ENCODE measurements at places on chromosomes 5 and 9.

DNA sequence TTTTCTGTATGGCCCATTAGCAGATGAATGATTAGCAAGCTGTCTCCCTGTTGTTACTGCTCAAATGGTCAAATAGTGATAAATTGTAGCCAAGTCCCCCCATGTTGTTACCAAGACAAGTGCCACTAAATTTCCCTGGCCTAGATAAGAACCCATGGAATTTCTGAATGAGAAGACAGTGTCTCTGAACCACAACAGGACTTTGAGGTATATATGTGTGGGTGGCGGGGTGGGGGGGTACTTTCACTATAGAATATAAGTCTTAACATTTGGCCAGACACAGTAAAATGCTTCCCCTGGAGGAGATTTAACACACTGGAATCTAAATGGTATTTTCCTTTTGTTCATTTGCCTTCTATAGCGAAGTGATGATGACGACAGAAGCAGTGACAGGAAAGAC, 28.7 kb downstream of the XPA start:
- no peak for DNase-seq

DNA sequence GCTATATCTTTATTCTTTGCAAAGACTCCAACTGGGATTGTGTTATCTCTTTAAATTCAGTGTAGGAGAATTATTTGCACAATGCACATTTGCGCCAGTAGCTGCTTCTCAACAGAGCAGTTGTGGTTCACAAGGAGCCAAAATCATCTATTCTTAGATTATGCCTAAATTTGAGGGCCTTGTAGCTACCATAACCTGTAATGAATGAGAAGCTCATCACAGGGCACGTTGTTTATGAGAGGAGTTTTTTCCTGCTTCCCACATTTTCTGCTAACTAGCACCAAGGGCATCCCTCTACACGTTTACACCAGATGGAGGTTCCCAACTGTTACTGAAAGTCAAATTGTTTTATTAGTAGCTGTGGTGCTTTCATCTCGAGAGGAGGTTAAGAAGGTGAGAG, 322.4 kb downstream of the TMEM161B start:
- DNase-seq, result no peak

GRCh38 chr5:157750320-157750719, 6.8 kb downstream of the LSM11 start:
- DNase-seq, result no peak

DNA sequence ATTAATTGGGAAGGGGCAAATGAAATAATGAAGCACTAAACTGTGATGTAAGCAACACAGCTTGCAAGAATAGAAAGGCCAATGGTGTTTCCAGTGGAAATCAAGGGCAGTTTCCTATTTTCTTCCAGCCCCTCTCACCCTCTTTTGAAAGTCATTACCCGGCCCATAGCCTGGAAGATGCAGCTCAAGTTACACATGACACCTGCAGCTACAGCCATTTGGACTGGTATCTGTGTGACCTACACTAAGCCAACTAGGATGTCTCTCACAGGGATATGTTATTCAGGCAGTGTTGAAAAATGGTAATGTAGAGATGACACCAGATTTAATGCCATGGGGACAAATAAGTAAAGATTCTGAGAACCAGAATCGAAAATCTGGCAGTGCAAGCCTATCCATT, 439.4 kb upstream of the ZNF462 start:
- no peak for DNase-seq

DNA sequence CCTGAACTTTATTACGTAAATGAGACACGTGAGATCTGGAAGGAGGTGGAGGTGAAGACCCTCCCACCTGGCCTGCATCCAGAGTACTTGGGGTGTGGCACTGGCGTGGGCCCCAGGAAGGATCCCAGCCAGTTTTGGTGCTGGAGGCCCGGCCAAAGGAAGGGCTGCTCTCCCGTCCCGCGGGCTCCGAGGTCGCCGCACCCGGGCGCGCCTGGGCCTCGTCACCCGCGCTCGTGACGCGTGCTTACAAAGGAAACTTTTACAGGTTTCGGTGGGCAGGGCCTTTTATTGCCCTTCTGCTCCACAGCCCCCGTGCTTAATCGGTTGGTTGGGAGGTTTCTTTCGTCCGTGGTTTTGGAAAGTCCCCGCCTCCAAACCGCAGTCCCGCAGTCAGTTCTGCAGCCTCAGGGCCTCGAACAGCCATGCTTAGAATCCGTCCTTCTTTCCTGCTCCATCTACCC, 29.2 kb downstream of the CDKN2A start:
- no peak for DNase-seq

- DNase-seq, result no peak
Observed at GRCh38 chr9:82677086-82677485, 385.9 kb downstream of the RASEF start.

GRCh38 chr5:157292599-157292998, 26.7 kb downstream of the CYFIP2 start:
- no peak for DNase-seq

DNA sequence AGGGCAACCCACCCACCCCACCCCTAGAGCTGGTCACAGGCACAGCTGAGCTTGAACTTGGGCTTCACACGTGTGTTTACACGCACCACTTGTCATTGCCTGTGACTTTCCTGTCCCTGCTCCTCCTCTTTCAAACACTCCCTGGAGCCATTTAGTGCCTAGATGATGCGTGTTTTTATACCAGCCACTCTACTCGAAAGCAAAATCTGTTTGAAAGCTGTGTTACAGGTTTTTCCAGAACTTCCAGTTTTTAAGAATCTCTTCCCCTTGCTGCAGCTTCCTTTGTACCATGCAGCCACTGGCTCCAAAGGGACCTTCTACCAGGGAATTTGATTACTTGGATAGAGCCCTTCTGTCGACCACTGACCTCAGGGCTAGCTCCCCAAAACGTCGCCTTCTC, 78.8 kb upstream of the SPRY4 start:
- DNase-seq, result peak; percentile 74

GRCh38 chr5:45568813-45569212, 127.4 kb downstream of the HCN1 start:
- no peak for DNase-seq

GRCh38 chr9:77827104-77827784, 179.1 kb upstream of the GNA14 start:
- DNase-seq, result no peak

- peak; percentile 36 for DNase-seq
Observed at GRCh38 chr5:143562935-143563334, 159.4 kb upstream of the NR3C1 start.

DNA sequence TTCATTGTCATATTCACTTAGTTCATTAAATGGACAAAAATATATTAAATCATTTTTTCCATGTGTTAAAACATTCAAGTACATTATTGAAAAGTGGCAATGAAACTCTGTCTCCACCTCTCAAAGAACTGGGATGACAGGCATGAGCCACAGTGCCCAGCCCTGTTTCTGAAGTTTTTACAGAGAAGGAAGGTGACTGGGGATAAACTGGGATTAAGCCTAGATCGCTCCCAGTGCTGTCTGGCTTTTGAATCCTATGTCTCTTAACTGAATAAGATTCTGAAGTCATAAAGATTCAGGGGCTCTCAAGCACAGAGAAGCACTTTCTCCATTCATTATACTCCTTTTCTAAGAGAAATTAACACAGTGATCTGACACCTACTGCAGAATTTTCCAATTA, 88.3 kb downstream of the SLC38A9 start:
- no peak for DNase-seq

DNA sequence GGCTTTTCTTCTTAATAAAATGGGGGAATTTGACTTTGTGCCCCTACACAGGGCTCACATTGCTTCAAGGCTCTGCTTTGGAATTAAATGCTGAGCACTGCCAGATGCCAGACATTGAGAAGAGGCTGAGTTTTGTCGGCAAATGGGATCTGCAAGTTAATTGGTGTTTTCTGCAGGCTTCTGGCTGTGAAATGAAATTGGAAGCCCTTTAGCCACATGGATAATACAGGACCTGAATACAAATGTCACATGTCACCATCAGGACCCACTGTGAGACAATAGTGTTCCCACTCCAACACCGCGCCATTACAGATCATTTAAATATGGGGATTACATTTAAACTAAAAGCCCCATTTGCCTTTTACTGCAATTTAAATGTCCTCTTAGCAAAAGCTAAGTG, 164.4 kb downstream of the ZSWIM6 start:
- no peak for DNase-seq

GRCh38 chr5:68443091-68443490, 227.5 kb downstream of the PIK3R1 start:
- DNase-seq, result no peak

DNA sequence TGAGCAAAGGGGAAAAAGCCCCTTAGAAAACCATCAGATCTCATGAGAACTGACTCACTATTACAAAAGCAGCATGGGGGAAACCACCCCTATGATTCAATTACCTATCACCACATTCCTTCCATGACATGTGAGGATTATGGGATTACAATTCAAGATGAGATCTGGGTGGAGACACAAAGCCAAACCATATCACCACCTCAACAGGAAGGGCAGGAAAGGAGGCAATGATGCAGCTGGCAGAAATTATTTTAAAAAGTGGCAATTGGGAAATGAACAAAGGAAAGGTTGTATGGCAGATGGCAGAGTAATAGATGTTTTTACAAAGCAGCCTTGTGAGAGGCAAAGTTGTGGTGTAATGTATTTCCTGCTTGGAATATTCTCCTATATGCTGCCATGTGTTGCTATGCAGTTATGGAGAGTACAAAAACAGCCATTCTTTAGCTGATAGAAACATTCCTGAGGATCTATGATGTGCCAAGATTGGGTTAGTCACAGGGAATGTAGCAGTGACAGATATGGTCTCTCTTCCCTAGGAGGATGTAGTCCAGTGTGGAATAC, 138.8 kb downstream of the SMC2 start:
- DNase-seq, result no peak

- DNase-seq, result no peak
Observed at GRCh38 chr9:137383081-137383783, 39.7 kb downstream of the EXD3 start.

- no peak for DNase-seq
Observed at GRCh38 chr5:14851050-14851419, 20.5 kb downstream of the ANKH start.

DNA sequence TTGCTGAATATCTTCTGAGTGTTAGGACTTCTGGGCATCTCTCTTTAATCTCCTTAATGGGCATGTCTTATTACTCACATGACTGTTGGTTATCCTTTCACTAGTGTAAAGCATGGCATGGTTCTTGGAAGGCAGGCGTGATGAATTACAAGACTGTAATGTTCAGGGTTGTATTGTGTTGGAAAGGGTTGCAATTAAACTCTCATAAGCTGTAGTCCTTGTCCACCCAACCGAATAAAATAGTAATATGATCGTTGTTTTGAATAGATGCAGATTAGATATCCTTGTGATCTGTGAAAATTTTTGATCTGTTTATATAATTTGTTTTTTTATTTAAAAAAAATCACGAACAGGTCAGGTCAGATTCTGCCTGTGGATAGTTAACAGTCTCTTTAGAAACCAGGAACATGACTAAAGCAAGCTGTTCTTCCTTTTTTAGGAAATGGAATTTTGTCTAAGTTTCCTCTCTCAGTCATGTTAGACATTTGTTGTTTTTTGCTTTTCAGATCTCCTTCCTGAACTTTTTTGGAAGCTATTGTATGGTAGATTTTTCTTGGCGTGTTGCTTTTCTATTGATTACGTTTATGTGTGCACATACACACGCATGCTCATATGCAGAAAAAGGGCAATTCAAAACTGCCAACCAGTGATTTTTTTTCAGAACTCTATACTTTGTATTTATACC, 121.8 kb downstream of the ARHGEF28 start:
- DNase-seq, result no peak

- no peak for DNase-seq
Observed at GRCh38 chr5:78793907-78794662, 145.5 kb upstream of the LHFPL2 start.

DNA sequence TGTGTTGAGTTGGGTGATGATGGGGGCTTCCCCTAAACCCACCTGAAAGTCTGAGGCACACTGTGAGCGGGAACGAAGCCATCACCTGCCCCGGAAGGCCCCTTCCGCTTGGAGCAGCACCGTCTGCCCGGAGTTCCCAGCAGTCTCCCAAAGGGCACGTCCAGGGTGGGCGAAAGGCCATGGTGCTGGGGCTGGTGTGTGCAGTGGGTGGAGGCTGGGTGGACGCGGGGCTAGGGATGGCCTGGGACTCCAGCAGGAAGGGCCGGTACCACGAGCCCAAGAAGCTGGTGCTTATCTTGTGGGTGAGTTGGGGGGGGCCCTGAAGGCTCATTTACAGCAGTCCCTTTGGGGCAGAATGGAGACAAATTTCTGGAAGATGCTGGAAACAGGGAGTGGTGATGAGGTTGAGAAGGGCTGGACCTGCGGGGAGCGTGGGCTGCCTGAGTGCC, 4.6 kb downstream of the FLT4 start:
- DNase-seq, result no peak

GRCh38 chr9:18888290-18888689, 144.7 kb downstream of the SAXO1 start:
- no peak for DNase-seq

- no peak for DNase-seq
Observed at GRCh38 chr9:137035937-137036336, 4.0 kb upstream of the FUT7 start.

DNA sequence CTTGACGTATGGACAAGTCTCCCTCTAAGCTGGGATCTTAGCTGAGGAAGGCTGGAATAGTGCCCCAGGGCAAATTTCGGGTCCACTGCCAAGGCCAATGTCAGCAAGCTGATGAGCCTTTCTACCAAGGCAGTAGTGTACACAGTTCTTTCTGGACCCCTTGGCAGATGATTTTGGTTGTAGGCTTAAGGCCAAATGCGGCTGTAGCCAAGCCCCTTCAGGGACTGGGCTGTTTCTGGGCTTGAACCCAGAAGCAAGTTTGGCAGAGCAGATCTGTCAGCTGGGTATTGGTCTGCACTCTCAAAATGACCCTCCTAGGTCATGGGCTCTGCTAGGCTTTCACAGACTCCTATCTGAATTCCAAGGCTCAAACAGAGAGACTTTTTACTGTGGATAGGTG, 121.6 kb downstream of the ADAMTSL1 start:
- DNase-seq, result no peak

DNA sequence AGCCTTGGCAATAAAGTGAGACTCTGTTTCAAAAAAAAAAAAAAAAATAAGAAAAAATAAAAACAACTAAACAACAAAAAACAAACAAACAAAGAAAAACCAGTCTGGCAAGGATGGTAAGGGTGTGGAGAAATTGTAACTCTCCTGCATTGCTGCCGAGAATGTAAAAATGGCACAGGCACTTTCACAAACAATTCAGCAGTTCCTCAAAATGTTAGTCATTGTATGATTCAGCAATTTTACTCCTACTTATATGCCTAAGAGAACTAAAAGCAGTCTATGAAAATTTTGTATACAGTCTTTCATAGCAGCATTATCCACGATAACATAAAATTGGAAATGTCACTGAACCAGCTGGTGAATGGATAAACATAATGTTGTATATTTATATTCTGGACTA, 280.4 kb downstream of the CDH9 start:
- no peak for DNase-seq

- DNase-seq, result no peak
Observed at GRCh38 chr9:77455312-77455927, 192.7 kb downstream of the GNA14 start.

GRCh38 chr5:179858241-179858585, 404 bp downstream of the MRNIP start:
- DNase-seq, result no peak

- DNase-seq, result no peak
Observed at GRCh38 chr9:72946318-72946717, 6.5 kb downstream of the ALDH1A1 start.

GRCh38 chr5:64417390-64417789, 88.4 kb upstream of the RGS7BP start:
- no peak for DNase-seq

GRCh38 chr5:177601577-177602457, 1.9 kb downstream of the B4GALT7 start:
- peak; percentile 23 for DNase-seq

All from LNCaP clone FGC (cell line).